Activated T-helper 17 cell treated with anti-CD3 and anti-CD28 coated beads, Interleukin-2, amount 50 U/mL, for 72 hours (primary cell): ENCODE measurements at places on chromosomes 1 and 21. TPM values are rescaled to one million over a fixed set of nuclear protein-coding genes. Genes with fewer than 3 reads are reported as not detected.

DNA sequence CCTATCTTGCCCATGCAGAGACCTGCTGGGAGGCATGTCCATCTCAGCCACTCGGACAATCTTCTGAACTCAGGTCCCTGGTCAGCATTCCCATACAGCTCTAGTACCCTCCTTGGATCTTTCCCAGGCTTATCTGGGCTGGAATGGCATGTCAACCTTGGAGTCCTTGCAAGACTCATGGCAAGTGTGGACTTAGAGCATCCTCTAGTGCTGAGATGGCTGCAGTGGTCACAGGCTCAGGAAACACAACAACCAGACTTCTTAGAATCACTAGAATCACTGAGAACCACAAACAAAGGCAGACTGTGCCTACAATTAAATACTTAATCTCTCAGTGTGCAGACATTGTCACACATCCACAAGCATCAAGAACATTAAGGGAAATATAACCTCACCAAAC lies 73.1 kb upstream of the TSHB start:
- ATAC-seq = no peak

DNA sequence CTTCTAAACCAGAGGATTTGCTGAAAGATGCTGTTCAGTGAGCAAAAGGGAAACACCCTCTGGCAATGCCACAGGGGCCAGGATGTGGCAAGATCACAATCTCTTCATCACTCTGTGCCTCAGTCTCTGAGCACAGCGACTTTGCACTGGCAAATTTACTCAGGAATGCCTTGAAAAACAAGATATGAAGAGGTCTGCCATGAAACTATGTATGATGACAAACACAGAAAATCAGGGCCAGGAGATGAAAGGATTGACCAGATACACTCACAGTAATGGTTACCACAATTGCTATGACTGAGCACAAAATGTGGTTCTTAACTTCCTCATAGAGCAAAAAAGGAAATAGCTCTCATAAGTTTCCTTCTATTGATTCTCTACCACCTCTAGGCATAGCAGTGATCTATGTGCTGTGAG lies 5.8 kb downstream of the TTC13 start:
- peak; percentile 87 for ATAC-seq

- ATAC-seq = no peak
Measured at GRCh38 chr1:38152351-38153065, 105.9 kb upstream of the POU3F1 start.

- peak; percentile 41 for ATAC-seq
Measured at GRCh38 chr1:2290171-2290578, 62.1 kb downstream of the SKI start.

GRCh38 chr1:198528364-198528763 lies 12.1 kb downstream of the ATP6V1G3 start:
- no peak for ATAC-seq

- no peak for ATAC-seq
Measured at GRCh38 chr1:247222840-247223239, 33.0 kb upstream of the VN1R5 start.

GRCh38 chr1:73401666-73402065 lies 796.3 kb downstream of the LRRIQ3 start:
- ATAC-seq = no peak

GRCh38 chr1:48048980-48049379 lies 51.8 kb upstream of the TRABD2B start:
- no peak for ATAC-seq

- no peak for ATAC-seq
Measured at GRCh38 chr1:167328816-167329483, 108.3 kb downstream of the POU2F1 start.

DNA sequence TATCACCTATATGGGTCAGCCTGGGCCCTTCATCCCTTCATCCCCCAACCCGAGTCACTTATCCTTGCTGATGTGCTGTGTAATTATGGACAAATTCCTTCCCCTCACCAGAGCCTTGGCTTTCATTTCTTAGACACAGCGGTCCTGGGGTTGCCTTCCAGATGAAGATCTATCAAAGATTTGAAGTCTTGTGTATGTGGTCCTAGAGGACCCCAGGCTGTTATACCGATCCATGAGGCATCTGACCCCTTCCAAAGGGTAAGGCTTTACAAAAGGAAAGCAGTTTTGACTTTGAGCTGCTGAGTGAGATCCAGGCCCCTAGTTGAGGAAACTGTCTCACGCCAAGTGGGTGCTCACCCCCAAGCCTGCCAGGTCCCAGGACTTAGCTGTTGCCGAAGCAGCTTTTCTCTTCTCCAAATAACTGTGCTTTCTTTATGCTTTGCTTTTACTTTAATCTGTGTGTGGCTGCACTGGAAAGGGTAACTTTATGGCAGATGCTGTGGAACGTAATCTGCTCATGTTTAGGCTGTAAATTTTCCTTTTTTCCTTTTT lies 37.6 kb downstream of the MAN1C1 start:
- no peak for ATAC-seq

DNA sequence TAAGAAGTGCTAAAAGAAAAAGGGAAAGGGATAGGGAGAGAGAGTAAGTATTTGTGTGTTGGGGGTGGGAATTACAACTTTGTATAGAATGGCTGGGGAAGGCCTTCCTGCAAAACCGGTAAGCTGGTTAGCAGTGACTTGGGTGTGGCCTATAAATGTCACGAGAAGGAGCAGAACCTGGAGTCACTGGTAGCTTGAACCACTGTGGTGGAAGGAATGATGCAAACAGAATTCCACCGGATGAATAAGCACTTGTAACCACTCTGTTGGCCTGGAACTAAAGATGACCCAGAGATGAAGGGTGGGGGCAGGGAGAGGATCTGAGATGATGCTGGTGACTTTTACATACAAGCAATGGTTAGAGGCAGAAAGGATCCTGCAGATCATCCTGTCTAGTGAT lies 8.9 kb downstream of the XKR8 start:
- peak; percentile 81 for ATAC-seq

GRCh38 chr21:18744840-18745239 lies 341.3 kb upstream of the TMPRSS15 start:
- no peak for ATAC-seq

DNA sequence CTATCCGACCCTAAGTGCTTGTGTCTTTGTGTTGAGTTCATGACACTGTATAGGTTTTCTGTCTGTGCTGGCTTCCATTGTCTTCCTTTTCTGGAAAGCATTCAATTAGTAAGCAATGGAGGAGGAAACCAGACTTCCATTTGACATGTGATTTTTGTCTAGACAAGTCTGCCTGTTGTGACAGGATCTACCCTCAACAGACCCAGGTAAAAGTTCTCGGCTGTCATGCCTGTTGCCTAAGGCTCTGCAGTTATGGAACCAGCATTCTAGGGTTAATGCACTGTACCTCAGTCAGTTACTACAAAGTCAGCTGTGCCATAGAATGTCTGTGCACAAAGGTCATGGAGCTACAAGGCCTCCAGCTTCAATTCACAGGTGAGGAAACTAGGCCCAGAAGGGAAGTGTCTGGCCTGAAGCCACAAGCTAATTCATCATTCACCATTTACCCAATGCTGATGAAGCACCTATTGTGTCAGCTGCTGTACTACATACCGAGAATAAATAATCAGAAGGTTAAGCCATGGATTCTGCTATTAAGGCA lies 72.3 kb downstream of the PLPP3 start:
- ATAC-seq = no peak

DNA sequence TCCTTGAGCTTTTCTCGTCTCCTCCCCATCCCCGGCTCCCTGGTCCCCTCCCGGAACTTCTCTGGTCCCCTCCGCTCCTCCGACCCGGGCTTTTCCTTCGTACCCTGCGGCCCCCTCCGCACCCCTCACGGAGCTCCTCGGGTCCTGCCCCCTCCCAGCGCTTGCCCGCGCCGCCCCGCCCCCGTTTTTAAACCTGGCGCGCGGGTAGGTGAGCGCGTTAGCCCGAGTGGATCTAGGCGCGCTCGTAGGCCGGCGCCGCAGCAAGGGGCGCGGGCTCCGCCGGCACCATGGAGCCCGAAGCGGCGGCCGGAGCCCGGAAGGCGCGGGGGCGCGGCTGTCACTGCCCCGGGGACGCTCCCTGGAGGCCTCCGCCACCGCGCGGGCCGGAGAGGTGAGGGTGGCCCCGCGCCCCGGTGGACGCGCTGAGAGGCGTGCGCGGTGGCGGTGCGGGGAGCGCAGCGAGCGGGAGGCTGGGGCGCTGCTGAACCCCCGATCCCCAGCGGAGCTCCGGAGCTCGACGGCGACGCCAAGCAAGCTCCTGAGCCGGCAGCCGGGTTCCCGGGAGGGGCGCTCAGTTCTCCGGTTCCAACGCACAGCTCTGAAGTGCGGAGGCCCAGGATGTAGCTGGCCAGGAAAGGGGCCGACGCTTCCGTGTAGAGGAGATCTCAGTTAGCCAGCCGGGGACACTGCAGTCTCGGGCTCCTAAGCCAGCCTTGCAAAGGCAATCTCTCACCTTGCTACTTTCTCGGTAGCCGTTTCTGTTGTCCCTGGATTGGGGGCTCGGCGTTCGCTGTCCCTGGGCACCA lies at the start of gene RIPPLY3:
RIPPLY3 (plus strand) TSS at position 217 of the 806 bp plus-strand sequence; CDS start at position 288, 71 bp downstream.
- peak; percentile 46 for ATAC-seq

DNA sequence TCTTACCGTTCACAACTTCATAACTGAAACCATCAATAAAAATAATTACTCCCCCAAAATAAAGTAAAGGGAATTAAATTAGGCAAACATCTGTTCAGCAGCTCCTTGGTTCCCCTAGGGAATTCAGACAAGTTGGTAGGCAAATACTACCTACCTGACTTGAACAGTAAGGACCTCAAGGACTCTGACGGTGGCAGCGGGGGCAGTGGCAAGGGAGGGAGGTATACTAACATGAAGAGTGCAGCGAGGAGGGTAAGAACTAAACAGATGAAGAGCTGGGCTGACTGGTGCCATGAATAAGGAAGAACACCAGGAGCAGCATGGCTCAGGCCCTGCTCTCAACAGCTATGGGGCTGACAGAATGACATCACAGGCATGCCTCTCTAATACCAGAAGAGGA lies 33.1 kb downstream of the MTOR start:
- ATAC-seq = no peak

DNA sequence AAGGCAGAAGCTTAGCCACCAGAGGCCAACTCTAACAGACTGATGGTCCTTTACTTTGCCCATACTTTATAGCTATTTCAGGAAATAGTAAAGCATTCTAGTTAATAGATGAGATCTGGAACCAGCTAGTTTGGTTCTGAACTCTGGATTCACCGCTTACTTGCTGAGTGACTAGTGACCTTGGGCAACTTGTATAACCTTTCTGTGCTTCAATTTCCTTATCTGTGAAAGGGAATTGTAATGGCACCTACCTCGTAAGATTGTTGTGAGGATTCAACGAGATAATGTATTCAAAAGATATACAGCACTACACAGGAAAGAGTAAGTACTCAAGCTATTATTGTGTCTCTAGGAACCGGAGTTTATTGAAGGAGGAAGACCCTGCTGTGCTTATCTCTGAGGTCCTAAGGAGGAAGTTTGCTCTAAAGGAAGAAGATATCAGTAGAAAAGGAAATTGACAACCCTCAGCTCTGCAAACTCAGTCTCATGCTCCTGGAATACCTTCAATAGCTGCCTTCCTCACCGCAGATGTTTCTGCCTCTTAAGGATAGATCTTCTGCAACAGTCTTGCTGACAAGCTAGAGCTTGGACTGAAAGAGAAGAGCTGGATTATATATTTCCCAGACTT lies 11.9 kb downstream of the MTFR1L start:
- ATAC-seq = no peak

GRCh38 chr1:62178372-62178771 lies 16.3 kb upstream of the L1TD1 start:
- no peak for ATAC-seq

- ATAC-seq = no peak
Measured at GRCh38 chr1:44464361-44464760, 59.3 kb downstream of the RNF220 start.

GRCh38 chr1:207925210-207925609 lies 14.3 kb upstream of the CD34 start:
- no peak for ATAC-seq

DNA sequence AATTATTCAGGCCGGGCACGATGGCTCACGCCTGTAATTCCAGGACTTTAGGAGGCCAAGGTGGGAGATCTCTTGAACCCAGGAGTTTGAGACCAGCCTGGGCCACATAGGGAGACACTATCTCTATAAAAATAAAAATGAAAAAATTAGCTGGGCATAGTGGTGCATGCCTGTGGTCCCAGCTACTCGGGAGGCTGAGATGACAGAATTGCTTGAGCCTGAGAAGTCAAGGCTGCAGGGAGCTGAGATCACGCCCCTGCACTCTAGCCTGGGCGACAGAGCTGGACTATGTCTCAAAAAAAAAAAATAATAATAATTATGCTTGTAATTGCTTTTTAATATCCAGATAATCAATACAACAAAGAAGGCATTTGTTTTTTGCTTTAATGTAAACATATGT lies 91.3 kb downstream of the RIPK4 start:
- no peak for ATAC-seq

GRCh38 chr1:202172015-202172355 lies 11.6 kb upstream of the PTPN7 start:
- ATAC-seq = peak; percentile 70

- ATAC-seq = no peak
Measured at GRCh38 chr1:208103597-208104513, 140.3 kb downstream of the PLXNA2 start.

- ATAC-seq = no peak
Measured at GRCh38 chr1:109193653-109194590, 19.8 kb upstream of the SARS1 start.

DNA sequence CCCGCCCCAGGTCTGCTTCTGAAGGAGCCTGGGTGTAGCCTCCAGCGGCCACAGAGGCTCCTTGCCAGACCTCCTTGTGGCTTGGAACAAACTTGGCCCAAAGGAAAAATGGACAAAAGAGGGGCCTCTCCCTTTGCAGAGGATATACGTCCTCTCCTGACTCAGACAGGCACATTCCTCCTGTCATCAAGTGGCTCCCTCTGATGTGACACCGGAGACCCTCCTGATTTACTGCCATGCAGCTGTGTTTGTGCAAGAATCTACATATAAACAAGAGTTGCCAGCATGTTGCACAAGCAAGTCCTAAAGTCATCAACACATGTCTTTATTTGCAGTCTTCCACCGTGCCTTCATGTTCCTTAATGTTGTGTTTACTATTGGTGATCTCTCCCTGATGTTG lies 54.1 kb upstream of the F3 start:
- no peak for ATAC-seq

DNA sequence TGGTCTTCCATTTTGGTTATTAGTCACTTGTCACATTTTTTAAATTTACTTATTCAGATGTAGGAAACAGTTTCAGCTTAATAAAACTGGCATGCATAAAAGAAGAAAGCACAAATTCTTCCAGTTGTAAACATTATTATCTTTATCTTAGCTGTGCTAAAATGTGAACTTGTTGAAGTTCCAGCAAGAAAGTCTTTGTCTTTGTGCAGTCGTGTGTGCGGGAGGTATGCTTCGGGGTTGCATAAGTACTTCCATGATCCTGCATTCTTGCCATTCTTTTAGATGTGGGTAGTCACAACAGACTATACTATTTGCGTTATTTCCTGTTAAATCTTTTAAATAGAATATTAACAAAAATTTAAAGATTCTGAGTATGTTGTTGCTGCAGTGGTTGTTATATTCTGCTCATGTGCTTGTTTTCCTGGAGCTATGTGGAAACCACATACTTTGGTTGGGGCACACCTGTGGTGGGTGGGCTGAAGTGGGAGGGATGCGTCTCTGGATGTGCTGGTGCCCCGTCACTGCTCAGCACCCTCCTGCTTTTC lies 49.9 kb downstream of the CBS start:
- no peak for ATAC-seq

Gene CNIH4
- 44.8 TPM for total RNA-seq

Gene COL24A1
- total RNA-seq = not detected

Gene OLIG2
- not detected for total RNA-seq

Gene IRF6
- total RNA-seq = 1.7 TPM

Gene WDR77
- 27.5 TPM for total RNA-seq

Gene GALNT2
- 49.7 TPM for total RNA-seq

Gene VWA1
- 6.2 TPM for total RNA-seq

Gene KIF14
- total RNA-seq = 17.1 TPM

Gene KRTAP13-2
- not detected for total RNA-seq

Gene SPATA17
- total RNA-seq = not detected

Gene TMPRSS2
- not detected for total RNA-seq

Gene NUF2
- 59.4 TPM for total RNA-seq

Gene RHD
- 0.11 TPM for total RNA-seq
